Activated CD4-positive, alpha-beta T cell treated with anti-CD3 and anti-CD28 coated beads, Interleukin-2, amount 10 ng/mL, durations not matched to agents 7 days and 5 days (primary cell): ENCODE measurements at places on chromosomes 4 and X. TPM values are rescaled to one million over a fixed set of nuclear protein-coding genes. Genes with fewer than 3 reads are reported as not detected.

CACNA1F gene
- 0.12 TPM for total RNA-seq

KLHL34 gene
- total RNA-seq: 0.58 TPM

TEX13B gene
- total RNA-seq: not detected

JAKMIP1 gene
- total RNA-seq: 10.9 TPM

GAGE12E gene
- total RNA-seq: not detected

CEP135 gene
- total RNA-seq: 22.7 TPM

PABPC4L gene
- total RNA-seq: not detected

PTCHD1 gene
- total RNA-seq: not detected

TMPRSS11B gene
- not detected for total RNA-seq

FHDC1 gene
- 0.07 TPM for total RNA-seq

FRG2 gene
- total RNA-seq: not detected

NCAPG gene
- 93.8 TPM for total RNA-seq

SLC2A9 gene
- 1.5 TPM for total RNA-seq

SPANXN3 gene
- not detected for total RNA-seq

PABPC1L2A gene
- total RNA-seq: not detected

KIT gene
- total RNA-seq: 0.29 TPM

CYTL1 gene
- total RNA-seq: not detected

WNK3 gene
- 0.15 TPM for total RNA-seq

CCSER1 gene
- not detected for total RNA-seq

AFF2 gene
- total RNA-seq: 0.69 TPM

MAGEA2B gene
- total RNA-seq: not detected

NDNF gene
- 0.10 TPM for total RNA-seq

CXCL10 gene
- total RNA-seq: 0.40 TPM

CHST7 gene
- total RNA-seq: 8.4 TPM

OPRPN gene
- not detected for total RNA-seq

AREG gene
- total RNA-seq: 0.37 TPM

CXXC4 gene
- total RNA-seq: not detected
